ENCODE measurements at places on chromosomes 2 and 18. TPM values are rescaled to one million over a fixed set of nuclear protein-coding genes. Genes with fewer than 3 reads are reported as not detected.

The SOX11 gene
- under 0.01 TPM for total RNA-seq

The HRH4 gene
- total RNA-seq: under 0.01 TPM

The CDH19 gene
- total RNA-seq: not detected

The XPO1 gene
- 226 TPM for total RNA-seq

The LYPD1 gene
- 0.73 TPM for total RNA-seq

The IL1B gene
- total RNA-seq: 0.15 TPM

The NGEF gene
- total RNA-seq: 0.44 TPM

The LRRC30 gene
- total RNA-seq: not detected

The TEKT4 gene
- total RNA-seq: not detected

The ANKRD30BL gene
- not detected for total RNA-seq

The PGAP1 gene
- 11.3 TPM for total RNA-seq

The C2orf66 gene
- 0.17 TPM for total RNA-seq

The CCDC102B gene
- 18.2 TPM for total RNA-seq

The PTPN18 gene
- total RNA-seq: 19.6 TPM

The TDRD15 gene
- total RNA-seq: not detected

The REG1B gene
- total RNA-seq: not detected

The HOXD13 gene
- not detected for total RNA-seq

The KCNK3 gene
- under 0.01 TPM for total RNA-seq

The GPR55 gene
- total RNA-seq: not detected

The SPDYA gene
- total RNA-seq: 2.3 TPM

The AGBL5 gene
- 33.2 TPM for total RNA-seq

The SERPINB4 gene
- not detected for total RNA-seq
